Stimulated activated CD8-positive, alpha-beta memory T cell treated with anti-CD3 and anti-CD28 coated beads, Interleukin-4, amount 100 ng/mL, for 1 hour (primary cell): ENCODE measurements at places on chromosomes 7 and 10.

- no peak for DNase-seq
These were observed 16.0 kb downstream of the DIP2C start for GRCh38 chr10:673492-673891.

- DNase-seq = no peak
These were observed 291.3 kb downstream of the PTEN start for GRCh38 chr10:88154596-88155250.

GRCh38 chr7:151857866-151858450 lies 19.0 kb downstream of the PRKAG2 start:
- no peak for DNase-seq

DNA sequence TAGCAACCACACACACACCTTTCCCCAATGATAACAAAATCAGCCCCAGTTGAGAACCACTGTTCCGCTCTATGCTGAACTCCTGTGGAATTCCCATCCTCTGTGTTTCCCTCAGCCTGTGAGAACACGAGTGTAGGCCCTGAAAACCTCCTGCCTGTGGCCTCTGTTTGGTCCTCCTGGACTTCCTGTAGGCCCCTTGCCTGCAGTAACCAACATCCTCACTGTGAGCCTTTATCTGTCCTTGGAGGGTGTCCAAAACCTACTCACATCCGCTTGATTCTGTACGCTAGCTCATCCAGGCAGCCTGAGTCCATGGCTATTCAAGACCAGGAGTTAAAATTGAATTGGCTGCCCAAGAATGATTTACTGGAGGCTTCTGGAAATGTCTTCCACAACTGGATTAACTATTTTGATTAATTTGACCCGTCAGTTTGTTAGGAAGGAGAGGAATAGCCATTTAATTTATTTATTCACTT lies 149.8 kb downstream of the AKR1D1 start:
- DNase-seq = no peak

GRCh38 chr7:142835487-142835886 lies 19.4 kb upstream of the EPHB6 start:
- DNase-seq = no peak

- no peak for DNase-seq
These were observed 210.5 kb upstream of the YAE1 start for GRCh38 chr7:39355664-39356063.

DNA sequence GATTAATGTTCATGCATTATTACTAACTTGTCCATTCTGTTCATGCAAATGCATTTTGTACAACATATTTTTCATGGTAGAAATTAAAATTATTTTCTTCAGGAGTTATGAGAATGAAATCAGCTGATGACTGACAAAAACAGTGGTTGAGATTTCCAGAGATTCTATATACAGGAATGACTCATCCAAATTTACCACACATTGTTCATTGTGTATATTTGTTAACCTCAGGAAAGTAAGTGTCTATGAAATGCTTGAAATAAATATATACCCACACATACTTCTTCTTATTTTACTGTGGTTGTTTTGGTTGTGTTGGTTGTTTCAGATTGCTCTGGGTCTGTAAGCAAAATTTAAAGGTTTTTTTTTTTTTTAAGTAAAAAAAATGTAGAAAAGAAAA lies 108.1 kb upstream of the SP8 start:
- DNase-seq = no peak

DNA sequence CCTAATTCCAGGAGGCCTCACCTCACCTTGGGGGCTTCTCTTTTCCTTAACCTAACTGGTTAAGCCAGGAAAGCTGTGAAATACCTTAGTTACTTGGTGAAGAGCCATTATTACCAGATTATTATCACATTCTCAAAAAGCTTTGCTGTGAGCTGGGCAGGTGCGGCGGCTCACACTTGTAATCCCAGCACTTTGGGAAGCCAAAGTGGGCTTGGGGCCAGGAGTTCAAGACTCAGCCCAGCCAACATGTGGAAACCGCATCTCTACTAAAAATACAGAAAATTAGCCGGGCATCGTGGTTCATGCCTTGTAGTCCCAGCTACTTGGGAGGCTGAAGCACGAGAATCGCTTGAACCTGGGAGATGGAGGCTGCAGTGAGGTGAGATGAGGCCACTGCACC lies 102.4 kb upstream of the KLF6 start:
- no peak for DNase-seq

DNA sequence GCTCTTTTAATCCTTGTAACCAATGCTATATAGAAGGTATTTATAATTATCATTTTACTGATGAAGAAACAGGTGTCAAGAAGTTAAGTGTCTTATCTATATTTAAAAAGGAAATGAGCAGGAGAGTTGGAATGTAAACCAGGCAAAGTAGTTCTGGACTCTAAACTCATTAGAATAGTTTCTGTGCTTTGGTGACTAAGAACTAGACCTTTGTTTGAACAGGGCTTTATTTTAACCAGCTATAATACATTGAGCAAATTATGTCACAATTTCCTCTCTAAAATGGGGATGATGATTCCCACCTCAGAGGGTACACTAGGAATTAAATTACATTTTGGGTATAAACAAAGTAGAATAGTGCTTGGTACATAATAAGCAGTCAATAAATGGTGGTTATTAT lies 236.0 kb downstream of the MAGI2 start:
- no peak for DNase-seq

DNA sequence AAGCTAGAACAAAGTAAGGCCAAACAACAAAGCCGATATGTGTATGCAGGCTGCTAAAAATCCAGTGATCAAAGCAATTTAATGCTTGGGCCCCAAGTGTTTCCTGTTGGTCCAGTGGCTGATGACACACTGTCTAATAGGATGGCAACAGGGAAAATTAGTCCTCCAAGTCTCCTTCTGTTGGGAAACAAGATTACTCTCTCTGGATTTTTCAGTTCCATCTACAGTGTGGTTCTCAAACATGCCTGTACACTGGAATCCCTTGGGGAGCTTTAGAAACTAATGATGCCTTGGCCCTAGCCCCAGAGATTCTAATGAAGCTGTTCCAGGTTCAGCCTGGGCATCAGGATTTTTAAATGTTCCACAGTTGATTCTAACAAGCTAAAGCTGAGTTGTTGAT lies 198.7 kb downstream of the AHR start:
- DNase-seq = no peak

DNA sequence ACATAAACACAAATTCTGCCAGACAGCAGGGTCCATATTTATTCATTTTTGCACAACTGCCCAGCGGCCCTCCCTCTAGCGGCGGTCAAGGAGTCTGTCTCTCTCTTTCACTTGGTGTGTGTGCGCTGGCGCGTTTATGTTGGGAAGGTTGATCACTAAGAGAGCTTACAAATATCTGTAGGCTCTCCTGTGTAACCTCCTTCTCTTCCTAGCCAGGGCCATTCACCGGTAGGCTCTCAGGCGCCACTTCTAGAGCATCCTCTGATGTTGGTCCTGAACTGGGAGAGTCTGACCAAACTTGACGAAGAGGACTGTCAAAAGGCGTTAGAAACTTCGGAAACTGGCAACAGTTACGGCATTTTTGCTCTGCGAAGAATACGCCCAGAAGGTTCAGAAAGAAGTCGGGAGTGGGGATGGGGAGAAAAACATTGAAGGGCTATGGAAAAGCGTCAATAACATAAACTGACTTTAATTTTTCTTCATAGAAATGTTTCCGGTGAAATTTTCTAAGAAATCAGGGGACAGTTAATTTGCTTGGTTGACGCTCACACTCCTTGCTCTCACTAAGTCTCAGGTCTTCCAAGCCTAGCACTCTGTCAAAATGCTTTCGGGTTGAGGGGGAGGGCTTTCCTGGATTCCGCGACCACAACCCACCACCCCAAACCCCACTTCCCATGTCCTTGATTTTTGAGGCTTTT lies 731.1 kb downstream of the ZWINT start:
- no peak for DNase-seq

DNA sequence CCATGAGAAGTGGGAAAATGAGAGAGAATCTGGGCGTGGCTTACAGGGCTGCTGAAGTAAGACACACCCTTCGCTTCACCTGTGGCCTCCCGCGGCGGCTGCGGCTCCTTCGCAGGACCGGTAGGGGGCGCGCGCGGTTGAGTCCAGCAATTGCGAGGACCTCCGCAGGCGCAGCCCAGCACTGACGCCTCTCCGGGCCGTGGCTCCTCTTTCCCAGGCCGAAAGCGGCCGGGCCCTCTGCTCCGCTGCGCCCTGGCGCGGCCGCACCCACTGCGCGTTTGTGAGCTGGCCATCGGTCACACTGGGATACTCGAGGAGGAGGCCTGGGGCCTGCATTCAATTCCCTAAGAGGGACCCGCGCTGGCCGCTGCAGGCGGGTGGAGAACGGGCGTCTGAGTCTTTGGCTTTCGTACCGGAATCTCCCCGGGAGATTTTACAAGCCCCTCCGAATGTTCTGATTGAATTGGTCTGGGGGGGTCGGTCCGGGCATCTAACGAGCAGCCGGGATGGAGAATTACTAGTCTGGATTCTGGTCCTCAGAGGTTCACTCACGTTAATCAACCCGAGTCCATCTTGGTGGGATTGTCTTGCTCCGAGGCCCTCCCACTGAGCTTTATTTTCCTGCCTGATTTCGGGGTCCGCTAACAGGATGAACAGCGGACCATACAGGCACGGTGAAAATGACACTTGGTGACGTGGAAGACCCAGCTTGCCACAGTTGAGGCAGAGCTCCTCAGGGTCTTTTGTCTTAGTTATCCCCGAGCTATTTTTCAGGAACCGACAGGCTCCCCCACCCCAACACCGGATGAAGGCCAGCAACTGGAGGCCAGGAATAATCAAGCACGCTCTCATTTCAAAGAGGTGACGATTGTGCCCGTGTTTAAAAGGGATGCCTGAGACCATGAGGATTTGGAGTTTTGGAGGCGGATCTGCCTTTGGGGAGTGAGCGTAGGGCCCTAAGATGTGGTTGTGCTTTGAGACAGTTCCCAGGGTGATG lies at the start of gene LRRD1:
Gene LRRD1 (minus strand): TSS at position 215 of the 997 bp plus-strand sequence. CDS start 13,940 bp downstream, outside the sequence.
- peak; percentile 71 for DNase-seq

GRCh38 chr7:96426027-96426426 lies 104.1 kb upstream of the SLC25A13 start:
- DNase-seq = no peak

DNA sequence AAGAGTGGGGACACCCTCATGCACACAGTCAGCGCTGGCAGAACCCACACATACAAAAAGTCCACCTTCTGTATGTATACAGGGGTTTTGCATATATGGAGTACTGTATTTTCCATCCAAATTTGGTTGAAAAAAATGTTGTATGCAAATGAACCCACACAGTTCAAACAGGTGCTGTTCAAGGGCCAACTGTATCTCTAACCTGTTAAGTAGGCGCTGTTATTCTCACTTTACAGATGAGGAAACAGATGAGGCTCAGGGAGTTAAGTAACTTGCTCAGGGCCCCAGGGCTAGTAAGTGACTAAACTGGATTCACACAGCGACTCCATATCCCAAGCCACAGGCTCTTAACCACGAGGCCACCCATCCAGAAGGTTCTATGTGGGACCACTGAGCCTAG lies 69.9 kb downstream of the C10orf105 start:
- DNase-seq = no peak

- DNase-seq = no peak
These were observed 8.0 kb downstream of the OPN1SW start for GRCh38 chr7:128767475-128768110.

GRCh38 chr10:73554721-73555120 lies 36.4 kb downstream of the USP54 start:
- no peak for DNase-seq

DNA sequence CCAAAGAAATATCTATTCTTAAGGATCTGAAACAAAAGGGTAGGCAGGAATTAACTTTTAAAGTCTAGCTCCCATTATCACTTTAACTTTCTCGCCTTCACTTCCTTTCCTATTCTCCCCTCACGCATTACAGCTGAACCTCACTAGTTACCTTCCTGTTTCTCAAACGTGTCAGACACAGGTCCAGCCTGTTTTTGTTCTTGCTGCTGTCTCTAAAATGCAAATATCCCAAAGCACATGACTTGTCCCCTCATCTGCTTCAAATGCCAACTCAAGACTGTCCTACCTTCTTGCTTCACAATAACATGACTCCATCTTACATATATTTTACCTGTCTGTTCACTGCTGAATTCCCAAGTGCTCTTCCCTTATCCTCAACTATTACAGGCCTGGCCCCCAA lies 17.6 kb downstream of the ZDHHC6 start:
- DNase-seq = no peak

DNA sequence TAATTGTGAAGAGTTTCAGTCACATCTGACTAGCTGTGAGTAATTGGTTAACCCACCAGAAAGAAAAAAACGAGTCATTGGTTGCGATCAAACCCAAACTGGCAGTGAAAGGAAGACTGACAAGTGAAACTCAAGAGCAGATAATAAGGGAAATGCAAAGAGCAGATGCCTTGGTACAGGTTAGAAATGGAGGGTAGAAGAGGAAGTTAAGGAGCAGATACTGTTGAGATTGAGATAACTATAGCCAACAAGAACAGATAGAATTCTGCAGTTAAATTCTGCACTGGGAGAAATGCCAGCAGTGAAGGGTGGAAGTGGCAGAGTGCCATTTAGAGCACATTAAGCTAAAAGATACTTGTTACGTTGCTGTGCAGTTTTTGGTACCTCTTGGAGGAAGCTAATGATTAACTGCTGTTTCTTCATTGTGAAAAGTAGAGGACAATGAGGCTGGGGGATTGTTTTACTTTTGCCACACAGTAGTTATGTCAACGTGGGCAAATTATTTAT lies 65.8 kb downstream of the CDK13 start:
- no peak for DNase-seq

GRCh38 chr7:134903073-134903790 lies 83.1 kb upstream of the AGBL3 start:
- no peak for DNase-seq

DNA sequence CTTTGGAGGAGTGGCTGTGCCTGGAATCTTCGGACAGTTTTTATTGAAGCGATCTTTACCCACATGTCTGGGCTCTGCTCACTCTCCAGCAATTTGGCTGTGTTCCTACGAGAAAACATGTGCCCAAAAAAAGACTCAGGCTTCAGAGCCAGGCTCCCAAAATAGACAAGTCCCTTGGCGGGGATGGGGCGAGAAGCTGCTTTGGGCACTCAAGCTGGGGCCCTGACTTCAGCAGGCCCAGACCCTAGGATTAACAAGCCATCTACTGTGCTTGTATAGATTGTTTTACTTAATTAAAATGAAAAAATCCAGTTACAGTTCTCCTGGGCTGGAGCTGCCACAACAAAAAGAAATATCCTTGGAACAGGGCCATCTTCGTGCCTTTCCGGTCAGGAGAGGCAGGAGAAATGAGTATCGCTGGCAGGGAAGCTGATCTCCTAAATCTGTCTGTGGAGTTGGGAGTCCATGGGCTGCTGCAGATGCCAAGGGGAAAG lies 51.4 kb upstream of the PDCD4 start:
- DNase-seq = no peak

DNA sequence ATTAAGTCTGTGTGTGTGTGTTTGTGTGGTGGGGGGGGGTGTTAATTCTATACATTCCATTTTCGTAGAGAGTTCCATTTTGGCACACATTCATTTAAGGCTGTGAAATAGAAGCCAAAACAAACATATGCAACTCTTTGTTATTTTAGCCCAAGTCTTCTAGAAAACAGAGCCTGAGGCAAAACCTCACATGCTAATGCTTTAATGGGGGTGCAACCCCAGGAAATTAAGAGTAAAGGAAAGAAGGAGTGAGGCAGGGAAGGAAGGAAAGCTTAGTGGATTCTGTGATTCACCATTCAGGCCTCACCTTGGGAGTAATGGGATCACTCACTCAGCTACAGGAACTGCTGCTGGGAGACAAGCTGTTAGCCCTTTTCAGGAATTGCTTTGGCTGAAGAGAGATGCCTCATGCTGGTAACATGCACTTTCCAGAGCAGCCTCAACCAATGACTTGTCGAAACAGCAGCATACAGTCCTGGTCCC lies 73.0 kb upstream of the CTTNBP2 start:
- DNase-seq = no peak
